ENCODE measurements at places on chromosomes 3 and 15.

DNA sequence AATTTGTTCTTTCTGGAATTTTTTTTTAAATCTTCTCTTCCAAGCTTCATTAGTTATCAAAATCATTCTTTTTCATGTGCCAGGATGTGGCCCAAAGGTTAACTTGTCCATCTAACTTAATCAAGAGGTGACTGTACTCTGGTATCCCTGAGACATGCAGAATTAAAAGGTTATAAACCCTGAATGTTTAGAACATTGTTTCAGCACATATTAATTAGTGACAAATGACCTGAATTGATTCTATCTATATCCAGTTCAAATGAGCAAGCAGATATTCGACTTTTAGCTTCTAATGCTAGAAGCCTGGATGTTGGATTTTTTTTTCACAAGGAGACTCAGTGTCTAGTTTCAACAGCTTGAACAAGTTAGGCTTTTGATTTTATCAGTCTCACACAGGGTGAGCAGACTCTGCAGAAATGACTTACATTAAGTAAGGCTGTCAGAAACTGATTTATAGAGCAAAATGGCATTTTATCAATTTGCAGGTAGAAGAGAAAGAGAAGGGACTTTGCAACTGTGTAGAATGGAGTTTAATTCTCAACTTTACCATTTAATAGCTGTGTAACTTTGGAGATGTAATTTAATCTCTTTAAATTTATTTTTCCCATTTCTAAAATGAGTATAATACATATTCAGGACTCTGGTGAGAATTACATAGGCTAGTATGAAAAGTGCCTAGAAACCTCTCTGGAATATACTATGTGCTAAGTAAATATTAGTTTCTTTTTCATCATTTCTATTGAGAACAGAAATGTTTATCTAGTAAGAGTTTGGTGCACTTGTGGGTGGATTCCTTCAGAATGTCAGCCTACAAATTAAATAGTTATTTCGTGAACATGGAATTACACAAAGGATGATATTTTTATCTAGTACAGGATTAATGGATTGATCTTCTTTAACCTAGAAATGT lies 100.0 kb downstream of the ALCAM start:
- DNase-seq = no peak

DNA sequence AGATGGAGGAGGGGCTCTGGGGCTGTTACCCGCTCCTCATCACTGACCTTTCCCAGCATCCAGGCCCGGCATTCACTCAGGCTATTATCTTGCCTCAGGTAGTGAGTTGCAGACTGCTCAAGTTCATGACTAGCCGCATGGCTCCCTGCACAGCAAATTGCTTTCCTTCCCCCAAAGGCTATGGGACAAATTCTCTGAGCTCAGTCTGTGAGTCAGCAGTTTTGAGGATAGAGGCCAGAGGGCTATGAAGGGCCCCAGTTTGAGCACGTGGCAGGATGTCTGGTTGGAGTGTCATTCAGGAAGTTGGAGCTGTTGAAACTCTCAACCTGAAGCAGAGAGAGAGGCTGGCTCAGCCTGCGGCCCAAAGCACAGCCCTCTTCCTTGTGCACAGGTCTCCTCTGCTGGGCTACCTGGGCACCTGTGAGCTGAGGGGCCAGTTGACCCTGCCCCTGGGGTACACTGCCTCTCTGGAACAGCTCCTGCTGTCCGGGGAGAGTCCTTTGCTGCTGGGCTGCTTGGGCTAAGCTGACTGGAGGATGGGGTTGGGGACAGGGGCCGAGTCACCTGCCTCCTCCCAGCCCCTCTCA lies 7.9 kb downstream of the FAH start:
- DNase-seq = peak; percentile 34

DNA sequence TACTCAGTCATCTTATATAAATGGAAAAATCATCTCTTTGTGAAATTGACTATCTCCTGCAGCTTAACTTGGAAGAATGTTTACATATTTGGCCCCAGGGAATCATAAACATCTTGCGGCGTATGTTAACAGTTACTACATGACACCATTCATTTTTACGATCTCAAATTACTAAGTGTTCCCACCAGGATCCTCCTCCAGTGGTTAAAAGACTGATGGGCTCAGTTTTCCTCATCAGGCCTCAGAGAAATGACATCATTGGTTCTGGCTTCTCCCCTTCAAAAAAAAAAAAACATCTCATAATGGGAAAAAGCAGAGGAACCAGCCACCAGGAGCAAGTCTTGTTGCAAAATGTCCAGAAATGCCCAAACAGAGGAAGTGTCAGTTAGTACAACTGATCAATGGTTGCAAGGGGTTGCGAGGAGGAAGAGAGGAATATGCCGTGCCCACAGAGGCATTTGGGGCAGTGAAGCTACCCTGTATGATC lies 70.5 kb upstream of the LIPC start:
- no peak for DNase-seq

GRCh38 chr3:70072754-70073153 lies 73.2 kb downstream of the SAMMSON start:
- no peak for DNase-seq

GRCh38 chr3:159266779-159267178 lies 464.9 kb downstream of the MFSD1 start:
- no peak for DNase-seq

DNA sequence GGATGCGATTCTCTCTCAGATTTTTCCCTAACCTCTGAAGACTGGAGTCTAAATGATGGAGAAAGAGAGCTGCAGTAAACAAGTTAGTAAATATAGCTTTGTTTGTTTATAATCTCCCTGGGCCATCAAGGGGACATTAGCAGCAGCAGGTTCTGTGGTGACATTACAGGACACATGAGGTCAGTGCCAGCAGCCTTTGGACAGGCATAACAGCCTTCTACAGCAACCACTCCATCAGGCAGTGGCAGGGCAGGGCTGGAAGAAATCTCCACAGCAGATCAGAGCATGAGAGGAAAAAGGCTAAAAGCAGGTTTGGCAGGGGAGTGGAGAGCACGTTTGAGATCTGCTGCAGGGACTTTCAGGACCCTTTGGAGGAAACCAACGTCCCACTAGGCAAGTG lies 127.6 kb upstream of the ACP3 start:
- no peak for DNase-seq

- no peak for DNase-seq
Observed at GRCh38 chr3:5240740-5241139, 53.2 kb downstream of the EDEM1 start.

DNA sequence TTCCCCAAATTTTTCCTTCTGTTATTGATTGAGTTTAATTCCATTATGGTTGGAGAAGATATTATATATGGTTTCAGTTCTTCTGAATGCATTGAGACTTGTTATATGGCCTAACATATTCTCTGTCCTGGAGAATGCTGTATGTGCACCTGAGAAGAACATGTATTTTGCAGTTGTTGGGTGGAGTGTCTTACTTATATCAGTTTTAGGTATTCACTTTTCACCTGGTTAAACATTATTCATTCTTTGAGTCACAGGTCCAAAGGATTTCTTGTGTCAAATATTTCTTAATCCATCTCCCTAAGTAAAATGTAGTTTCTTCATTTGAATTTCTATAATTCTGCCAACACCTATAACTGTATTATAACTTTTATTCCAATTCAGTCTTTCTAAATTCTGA lies 17.8 kb downstream of the ACKR2 start:
- DNase-seq = no peak

- no peak for DNase-seq
Observed at GRCh38 chr15:54567408-54568035, 589.3 kb downstream of the UNC13C start.

DNA sequence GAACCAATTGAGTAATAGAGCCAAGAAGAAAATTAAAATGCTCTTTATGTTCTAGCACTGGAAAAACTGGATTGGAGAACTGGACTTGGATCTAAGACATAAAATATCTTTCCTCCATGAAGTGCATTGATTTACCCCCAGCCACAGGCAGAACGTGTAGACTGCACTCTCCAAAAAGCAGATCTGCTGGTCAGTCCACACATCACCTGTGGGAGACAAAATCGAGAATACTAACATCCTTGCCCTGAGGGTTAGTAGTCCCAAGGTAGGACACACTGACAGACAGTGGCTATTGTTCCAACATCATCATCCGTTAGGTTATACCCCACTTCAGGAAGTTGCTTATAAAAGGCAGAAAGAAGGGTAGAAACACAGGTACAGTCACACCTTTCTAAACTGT lies 257.1 kb upstream of the STT3B start:
- DNase-seq = no peak

GRCh38 chr3:142445816-142446254 lies 2.0 kb downstream of the XRN1 start:
- DNase-seq = no peak

DNA sequence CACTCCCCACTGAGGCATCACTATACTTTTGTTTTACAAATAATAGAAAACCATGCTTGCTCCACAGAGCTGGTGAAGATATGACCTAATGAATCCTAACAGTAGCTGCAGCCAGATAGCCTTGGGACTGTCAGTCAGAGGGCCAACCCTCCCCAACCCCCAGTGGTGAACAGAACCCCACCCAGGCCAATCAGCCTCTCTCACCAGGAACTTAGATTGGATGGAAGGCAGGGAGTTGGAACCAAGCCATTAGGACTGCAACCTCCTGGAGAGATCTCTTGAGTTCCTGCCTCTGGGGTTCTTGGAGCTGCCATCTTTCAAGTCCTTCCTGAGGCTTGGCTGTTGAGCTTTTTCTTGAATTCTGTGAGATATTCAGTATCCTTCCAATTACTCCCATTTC lies 3.0 kb upstream of the MRPS22 start:
- no peak for DNase-seq

DNA sequence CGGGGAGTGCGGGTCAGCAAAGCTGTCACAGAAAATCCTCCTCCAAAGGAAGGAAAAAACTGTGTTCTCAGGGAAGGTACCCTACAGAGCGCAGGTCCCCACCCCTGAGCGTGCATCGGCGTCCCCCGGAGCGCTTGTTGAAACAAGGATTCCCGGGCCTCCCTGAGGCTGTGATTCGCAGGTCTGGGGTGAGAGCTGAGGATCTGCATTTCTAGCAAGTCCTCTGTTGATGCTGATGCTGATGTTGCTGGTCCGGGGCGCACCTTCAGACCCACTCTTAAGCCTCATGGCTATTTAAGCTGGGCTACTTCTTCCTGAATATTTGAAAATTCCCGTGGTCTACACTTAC lies 226.2 kb upstream of the IGF1R start:
- no peak for DNase-seq

DNA sequence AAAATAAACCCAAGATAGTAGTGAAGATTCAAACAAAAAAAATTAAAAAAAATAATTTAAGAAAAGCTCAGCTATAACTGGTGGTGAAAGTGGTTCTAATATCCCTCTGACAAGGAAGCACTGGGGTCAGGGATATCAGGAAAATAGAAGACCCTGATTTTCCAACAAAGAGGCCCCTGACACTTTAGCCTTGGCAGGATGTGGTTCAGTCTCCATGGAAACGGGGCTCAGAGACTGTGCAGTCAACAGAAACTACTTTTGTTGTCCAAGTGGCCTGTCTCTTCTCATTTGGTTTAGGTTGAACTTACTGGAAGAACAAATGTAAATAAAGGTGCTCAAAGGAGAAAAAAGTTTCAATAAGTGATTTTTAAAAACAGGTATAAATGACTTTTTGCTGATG lies 27.2 kb downstream of the INTS14 start:
- DNase-seq = peak; percentile 77

- peak; percentile 18 for DNase-seq
Observed at GRCh38 chr3:179091113-179091512, 19.5 kb upstream of the ZMAT3 start.

- no peak for DNase-seq
Observed at GRCh38 chr15:60096157-60096556, 92.0 kb downstream of the FOXB1 start.

DNA sequence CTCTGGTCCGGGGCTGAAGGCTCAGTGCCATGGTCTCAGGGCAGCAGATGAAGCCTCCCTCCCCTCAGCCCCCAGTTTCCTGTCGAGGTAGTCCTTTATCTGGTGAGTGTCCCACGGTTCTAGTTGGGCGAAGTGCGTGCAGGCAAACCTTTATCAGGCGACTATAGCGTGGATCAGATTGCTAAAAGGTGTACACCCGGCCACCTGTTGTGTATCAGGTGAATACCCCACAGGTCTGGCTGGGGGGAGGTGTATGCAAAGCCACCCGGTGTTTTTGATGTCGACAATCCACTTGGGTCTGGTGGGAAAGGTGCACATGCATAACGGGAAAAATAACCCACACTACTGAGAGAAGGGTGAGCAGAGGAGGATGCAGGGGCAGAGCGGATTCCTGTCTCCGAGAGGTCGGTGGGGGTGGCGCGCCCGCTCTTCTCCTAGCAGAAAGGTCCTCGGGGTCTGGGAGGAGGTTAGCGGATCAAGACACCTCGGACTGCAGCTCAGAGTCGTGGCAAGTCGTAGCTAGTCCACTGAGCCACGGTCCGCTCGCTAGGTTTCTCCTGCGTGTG lies 507 bp downstream of the SLC12A6 start:
- DNase-seq = peak; percentile 28

DNA sequence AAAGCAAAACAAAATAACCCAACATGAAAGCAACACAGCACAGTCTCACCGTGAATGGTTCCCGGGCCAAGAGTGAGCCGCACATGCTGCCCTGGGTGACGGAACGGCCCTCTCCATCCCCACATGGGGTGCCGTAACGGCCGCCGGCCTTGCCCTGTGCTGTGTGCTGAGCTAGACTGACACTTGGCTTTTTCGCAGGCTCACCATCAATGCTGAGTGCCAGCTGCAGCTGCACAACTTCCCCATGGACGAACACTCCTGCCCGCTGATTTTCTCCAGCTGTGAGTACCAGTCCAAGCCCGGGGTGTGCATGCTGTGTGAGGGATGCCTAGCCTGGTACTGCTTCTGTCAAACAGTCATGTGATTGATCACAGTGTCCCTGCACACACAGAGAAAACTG lies 357.6 kb downstream of the GABRG3 start:
- no peak for DNase-seq

DNA sequence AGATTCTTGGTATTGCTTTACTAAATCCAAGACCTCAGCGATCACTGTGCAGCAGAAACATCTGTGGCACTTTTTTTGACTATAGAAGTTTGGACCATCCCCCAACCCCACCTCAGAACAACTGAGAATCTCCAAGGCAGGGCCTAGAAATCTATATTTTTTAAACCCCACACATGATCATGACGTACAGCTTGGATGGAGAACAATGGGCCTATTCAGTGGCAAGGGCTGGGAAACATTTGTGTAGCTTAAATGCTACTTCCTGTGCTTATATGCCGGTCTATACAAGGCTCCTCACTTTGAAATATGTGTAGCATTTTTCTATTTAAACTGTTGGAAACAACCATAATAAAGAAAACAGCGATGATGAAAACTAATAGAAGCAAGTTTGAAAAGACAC lies 55.1 kb upstream of the SPRED1 start:
- DNase-seq = no peak

DNA sequence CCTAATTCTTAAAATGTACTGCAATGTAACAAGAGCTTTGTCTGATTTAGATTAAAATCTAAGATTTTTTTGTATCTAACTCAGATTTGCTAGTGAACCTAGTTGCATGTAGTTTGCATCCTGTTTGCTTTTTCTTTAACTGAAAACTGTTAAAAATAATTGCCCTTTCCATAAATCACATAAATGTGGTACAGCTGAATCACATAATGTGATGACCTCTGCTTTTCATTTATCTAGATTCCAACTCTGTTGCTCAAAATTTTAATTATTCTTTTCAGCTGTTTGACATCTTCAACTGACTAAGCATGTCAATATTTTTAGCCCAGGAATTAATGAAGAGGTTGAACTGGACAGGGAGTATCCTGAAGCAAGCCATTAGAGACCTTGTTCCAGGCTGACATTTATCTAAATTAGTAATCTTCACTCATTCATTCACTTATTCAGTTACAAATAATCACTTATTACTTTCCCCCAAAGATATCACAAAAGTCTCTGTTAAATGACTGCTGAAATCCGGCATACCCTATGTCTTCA lies 101.9 kb upstream of the PLXND1 start:
- DNase-seq = no peak
